ENCODE measurements at places on chromosomes 13 and 19.

GRCh38 chr19:31098836-31099235 lies 250.4 kb downstream of the TSHZ3 start:
- DNase-seq, result no peak

- DNase-seq, result no peak
Observed at GRCh38 chr13:34571716-34572115, 370.4 kb upstream of the NBEA start.

DNA sequence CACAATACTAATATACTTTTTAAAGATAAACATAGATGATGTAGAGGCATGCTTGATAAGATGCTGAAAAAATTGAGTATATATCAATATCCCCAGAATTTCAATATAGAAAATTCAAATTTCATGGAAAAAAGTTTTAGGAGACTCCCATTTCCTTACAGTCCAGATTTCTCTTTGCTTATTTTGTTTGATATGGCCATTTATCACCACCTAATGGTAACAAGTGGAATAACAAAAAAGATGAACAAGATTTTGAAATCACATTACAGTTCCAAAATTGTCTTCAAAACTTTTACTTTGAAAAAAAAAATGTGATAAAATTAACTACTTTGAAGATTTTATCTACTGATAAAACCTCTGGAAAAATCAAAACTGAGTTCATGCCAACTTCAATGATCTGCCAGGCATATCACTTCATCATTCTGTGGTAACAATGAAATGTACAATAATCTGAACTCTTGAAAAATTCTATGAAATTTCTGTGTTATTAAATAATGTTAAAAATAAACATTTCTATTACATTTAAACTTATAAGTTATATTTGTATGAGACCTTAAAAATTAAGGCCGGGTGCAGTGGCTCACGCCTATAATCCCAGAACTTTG lies 17.5 kb downstream of the MIPEP start:
- peak; percentile 37 for DNase-seq

DNA sequence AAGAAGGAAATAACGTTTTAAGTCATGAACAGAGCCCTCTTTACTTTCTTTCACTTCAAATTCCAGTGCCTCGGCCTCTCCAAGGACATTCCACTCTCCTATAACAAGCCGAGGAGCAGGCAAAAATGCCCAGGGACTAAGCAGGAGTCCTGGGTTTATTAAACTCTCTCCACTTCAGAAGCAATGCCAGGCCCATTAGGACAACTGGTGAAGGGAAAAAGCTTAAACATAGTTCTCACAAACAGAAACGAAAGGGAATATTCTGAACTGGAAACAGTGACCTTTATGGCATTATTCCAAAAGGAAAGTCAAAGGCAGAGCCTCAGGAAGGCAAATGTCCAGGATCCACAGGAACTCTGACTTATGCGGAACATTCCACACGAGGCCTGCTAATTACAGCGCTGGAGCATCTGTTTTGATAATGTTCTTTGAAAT lies 30.9 kb upstream of the MED4 start:
- no peak for DNase-seq

DNA sequence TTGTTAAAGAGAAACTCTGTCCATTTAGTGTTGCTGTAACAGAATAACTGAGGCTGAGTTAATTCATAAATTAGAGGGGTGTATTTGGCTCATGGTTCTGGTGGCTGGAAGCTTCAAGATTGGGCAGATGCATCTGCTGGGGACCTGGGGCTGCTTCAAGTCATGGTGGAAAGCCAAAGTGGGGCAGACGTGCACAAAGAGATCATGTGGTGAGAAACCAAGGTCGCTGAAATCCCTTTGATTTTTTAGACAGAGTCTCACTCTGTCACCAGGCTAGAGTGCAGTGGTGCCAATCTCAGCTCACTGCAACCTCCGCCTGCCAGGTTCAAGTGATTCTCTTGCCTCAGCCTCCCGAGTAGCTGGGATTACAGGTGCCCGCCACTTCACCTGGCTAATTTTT lies 46.0 kb downstream of the RCBTB2 start:
- DNase-seq, result no peak

DNA sequence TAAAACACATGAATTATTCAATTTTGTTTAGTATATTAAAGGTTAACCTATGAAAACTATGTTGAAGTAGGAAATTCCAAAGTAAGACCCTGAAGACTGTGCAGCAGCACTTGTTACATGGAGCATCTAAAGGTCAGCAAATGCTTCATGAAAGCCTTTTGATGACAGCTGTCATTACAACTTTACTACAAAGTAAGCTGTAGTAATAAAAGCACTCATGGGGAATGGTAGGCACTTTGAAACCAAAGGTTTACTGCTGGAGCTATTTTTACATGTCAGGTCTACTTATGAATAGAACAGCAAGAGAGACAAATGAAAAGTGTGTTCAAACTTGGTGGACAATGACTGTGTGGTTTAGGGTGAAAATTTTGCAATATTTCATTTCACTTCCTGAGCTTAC lies 672.5 kb upstream of the PCDH20 start:
- no peak for DNase-seq

GRCh38 chr19:16628984-16629691 lies 1.1 kb upstream of the MED26 start:
- peak; percentile 45 for DNase-seq

DNA sequence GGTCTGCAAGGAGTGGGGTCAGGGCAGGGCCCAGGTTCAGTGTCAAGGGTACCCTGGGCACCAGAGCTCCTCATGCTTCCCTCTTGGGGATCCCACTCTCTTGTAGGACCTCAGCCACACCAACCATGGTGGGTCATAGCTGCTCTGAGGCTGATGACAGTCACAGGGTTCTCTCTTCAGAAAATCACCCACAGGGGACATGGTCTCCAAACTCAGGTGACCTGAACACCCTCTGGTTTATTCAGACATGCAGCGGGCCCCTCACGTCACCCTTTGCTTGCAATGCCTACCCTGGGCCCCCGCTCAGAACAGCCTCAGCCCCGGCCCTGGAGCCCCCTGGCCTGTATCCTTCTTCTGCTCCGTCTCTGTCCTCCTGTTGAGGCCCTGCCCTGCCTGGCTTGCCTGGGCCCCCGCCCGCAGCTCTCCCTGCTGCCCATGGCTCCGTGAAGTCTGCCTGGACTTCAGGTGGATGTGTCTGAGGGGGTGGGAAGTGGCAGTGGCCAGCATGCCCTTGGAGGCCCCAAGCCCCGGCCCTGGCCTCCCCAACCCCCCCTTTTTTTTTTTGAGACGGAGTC lies 20.4 kb downstream of the CHERP start:
- DNase-seq, result peak; percentile 24

- DNase-seq, result no peak
Observed at GRCh38 chr13:74555651-74556420, 421.6 kb upstream of the KLF12 start.

- no peak for DNase-seq
Observed at GRCh38 chr13:34751492-34751891, 190.6 kb upstream of the NBEA start.

GRCh38 chr13:39250440-39250839 lies 212.2 kb downstream of the NHLRC3 start:
- no peak for DNase-seq

- no peak for DNase-seq
Observed at GRCh38 chr13:23003446-23003845, 177.3 kb upstream of the SGCG start.

GRCh38 chr19:14480700-14481079 lies 5.5 kb upstream of the PTGER1 start:
- peak; percentile 34 for DNase-seq

- DNase-seq, result no peak
Observed at GRCh38 chr19:7983995-7984837, 21.2 kb downstream of the ELAVL1 start.

GRCh38 chr19:47176627-47177090 lies 46.0 kb downstream of the SAE1 start:
- DNase-seq, result no peak

- no peak for DNase-seq
Observed at GRCh38 chr13:102776271-102776670, 2.7 kb upstream of the TEX30 start.

DNA sequence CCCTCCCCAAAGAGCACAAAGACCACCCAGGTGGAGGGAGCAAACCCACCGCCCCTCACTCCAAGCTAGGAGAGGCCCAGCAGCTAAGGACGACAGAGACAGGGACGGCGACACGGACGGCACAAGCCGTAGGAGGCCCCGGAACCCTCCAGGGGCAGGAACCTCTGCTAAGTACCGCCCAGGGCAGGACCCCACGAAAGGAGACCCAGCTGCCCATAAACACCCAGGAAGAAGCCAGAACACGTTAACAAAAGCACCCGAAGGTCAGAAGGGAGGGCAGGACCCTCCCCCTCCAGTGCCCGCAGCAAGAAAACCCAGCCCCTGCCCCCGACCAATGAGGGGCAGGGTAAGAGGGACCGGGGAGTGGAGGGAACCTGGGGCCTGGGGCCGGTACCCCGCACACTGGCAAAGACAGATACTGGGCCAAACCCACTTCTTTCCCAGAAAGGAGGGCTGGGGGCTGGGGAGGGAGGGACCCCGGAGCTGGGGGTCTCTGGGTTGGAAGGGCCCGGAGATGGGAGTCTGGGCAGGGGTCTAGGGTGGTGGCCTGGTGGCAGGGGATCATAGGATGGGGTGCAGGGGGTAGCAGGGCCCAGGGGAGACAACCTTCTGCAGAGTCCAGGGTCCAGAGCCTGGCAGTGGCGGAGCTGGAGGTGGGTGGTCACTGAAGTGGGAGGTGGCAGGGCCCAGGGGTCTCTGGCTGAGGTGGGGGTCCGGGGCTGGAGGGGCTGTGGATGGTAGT lies 2.4 kb downstream of the BTBD2 start:
- no peak for DNase-seq

- no peak for DNase-seq
Observed at GRCh38 chr13:100131863-100132574, 43.1 kb downstream of the PCCA start.

DNA sequence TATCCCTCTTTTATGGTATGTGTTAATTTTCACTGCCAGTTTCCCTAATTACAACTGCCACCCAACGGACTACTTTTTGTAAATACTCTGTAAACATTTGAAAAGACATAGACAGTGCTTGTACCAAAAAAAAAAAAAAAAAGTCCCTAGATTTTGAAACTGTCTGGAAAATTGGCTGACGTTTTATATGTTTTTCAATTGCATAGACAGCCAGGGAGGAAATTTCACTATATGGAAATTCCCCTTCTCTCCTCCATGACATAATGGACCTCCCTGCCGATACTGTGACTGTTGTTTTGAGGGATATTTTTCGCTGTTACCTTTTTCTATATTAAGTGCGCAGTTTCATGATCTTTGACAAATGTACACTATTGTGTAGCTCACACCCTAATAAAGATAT lies 43.4 kb downstream of the C13orf42 start:
- DNase-seq, result no peak

GRCh38 chr13:41282129-41282571 lies 18.8 kb upstream of the MTRF1 start:
- no peak for DNase-seq

DNA sequence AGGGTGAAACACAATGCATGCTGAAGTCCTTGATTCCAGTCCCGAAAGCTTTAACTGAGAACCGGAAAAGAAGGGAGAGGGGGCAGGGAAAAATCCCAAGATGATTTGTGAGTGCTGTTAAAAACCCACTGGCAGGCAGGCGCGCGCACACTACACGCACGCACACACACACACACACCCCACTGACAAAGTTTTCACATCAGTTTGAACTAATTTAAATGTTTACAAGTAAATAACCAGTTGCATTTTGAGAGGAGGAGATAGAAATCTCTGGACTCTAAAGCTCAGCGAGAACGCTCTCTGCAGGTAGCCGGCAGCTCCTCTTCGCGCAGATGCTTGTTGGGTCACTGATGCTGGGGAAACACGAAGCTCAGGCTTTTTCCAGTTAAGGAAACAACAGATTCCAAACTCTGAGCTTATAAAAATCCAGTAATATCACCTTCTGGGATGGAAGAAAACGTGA lies 818 bp upstream of the SLITRK1 start:
- no peak for DNase-seq

- peak; percentile 70 for DNase-seq
Observed at GRCh38 chr13:28012896-28013295, 24.4 kb upstream of the URAD start.

DNA sequence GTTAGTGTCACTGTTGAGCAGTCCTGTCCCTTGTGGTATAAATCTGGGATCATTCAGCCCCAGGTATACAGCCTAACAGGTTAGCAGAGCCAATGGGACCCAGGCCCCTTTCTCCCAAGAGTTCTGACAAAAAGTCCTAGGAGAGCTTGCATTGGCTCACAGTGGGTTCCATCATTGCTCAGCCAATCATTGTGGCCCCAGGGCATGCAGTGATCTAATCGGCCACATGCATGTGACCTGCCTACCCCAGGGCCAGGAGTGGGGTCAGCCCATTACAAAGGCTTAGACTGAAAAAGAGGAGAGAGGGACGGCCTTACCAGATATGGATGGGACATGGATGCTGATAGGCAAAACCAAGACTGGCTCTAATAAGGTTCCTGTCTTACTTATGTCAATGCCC lies 41.1 kb downstream of the SPTBN4 start:
- no peak for DNase-seq

DNA sequence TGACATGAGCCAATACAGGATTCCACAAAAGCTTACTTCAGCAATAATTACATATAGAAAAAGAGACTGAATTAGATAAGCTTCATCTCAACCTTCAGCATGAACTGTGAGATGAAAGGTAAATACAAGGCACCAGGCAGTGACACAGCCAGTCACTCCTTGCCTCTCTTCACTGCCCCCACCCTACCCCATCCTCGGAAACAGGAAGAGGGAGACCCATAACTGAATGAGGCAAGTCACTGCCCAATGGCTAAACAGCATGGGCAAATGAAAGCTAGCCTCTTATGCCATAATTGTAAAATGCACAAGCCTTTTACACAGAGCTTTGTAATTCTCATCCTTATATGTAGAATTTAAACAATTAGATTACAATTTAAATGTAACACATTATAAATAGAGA lies 1.7 kb downstream of the ZNF160 start:
- no peak for DNase-seq

GRCh38 chr19:56601375-56601774 lies 6.3 kb downstream of the ZNF71 start:
- no peak for DNase-seq

DNA sequence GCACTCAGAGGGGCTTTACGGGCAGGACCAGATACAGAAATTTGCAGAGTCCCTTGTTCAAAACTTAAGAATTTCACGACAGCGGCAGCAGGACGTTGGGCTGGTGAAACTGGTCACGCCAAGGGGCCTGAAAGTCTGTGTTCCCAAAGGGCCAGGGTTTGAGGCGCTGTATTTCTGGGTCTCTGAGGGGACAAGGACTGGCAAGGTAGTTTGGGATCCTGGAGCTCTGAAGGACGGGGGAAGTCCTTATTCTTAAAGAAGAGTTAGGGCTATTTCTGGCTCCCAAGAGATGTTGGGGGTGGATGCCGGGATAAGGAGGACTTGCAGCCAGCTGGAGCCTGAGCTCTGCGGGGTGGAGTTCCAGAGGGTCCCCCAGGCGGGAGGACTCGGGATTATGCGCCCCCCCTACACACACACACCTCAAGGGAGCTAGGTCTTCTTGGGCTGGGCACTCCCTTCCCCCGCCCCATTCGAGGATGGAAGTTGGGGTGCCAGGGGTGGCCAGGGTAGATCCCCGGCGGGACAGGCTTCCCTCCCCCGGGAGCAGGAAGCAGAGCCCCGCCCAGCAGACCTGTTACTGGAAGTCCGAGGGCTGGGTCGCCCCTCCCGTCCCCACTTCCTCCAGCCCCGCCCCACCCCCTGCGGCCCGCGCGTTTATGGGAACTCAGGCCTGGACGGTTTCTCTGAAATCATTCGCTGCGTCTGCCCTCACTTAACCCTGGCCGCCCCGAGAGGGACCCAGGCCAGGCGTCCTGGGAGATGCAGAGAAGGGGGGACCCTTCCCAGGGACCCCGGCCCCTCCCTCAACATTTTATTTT lies 5.6 kb downstream of the BCL3 start:
- DNase-seq, result peak; percentile 83

GRCh38 chr13:32087955-32088747 lies 56.6 kb downstream of the FRY start:
- no peak for DNase-seq
